ENCODE measurements at places on chromosomes 2 and 18.
A peak's percentile ranks its signal among the peaks of the same experiment; 100 is the strongest.

DNA sequence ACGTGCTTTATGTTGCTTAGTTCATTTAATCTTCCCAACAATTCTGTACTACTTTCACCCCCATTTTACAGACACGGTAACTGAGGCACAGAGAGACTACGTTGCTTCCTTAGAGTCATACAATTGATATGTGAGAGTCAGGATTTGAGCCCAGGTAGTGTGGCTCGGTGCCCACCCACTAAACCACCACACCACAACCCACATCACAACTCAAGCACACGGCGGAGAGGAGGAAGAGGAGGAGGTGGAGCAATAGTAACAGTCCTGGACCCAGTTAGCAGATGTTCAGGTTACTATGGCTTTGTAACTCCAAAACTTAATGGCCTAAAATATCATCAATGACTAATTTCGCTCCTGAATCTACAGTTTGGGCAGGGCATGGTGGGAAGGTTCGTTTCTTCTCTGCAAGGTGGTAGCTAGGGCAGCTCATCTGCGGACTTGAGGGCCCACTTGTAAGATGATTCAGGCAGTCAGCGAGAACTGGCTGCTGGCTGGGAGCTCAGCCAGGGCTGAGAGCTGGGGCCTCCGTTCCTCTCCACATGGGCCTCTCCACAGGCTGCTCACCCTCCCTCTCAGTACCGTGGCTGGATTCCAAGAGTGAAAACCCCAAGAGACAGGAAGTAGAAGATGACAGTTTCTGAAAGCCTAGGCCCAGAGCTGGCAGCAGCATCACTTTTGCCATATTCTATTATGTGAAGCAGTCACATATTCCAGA, 167.1 kb downstream of the ZFP36L2 start:
- DNase-seq: peak; percentile 17

GRCh38 chr2:144607891-144608521, 88.1 kb upstream of the ZEB2 start:
- no peak for DNase-seq

DNA sequence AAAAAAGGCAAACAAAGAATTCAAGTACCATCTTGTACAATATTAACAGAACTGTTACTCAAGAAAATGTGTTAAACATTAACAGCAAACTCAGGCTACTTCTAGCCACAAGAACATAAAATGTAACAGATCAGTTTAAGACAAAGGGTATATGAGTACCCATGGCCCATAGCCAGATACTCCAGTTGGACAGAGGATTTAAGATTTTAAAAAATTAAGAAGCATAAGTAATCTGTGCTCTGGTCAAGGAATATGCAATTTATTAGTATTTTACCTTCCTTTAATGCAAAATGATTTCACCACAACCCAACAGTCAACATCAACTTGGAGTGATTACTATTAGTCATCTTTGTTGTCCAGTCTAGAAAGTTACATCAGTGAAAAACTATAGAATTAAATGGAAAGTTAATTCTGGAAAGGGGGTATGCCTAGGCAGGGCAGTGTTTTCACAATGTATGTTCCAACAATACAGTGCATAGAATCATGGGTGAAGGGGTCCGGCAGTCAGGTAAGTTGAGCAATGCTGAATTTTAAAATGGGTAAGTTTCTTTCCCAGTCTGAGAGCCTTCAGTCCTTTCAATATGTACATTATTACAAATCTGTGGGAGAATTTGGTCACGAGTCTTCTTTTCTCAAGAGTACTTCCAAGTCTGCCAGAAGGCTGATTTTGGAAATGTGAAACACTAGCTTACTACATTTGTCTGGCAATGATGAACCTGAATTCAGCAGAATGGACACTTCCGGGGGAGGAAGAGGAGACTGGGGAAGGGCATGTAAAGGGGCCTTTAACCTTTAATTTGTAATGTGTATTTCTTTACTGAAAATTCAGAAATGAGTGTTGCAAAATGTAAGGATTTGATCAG, 34.5 kb downstream of the SFT2D3 start:
- DNase-seq: no peak

GRCh38 chr2:24164416-24164973, 10.4 kb upstream of the FAM228A start:
- peak; percentile 12 for DNase-seq

DNA sequence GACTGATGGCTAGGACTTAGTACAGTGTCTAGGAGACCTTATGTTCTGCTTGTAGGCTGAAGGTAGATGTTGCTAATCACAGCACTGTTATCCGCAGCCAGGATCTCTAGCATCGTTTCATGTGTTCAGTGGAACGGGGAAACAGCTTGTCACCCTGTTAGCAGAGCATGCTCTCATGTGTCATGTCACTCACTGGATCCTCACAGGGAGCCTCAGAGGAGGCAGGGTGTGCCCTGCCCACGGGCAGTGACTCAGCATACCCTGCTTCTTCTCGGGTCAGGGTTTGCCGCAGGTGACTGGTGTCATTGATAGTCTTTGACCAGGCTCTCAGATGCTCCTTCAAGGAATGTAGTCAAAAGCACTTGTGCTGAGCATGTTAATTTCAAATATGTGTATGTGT, 44.4 kb downstream of the RPIA start:
- DNase-seq: peak; percentile 23

- DNase-seq: no peak
Measured at GRCh38 chr2:33812707-33813106, 213.6 kb upstream of the FAM98A start.

- DNase-seq: no peak
Measured at GRCh38 chr2:3102922-3103569, 274.6 kb downstream of the EIPR1 start.

- no peak for DNase-seq
Measured at GRCh38 chr2:98505971-98506664, 61.5 kb downstream of the INPP4A start.

DNA sequence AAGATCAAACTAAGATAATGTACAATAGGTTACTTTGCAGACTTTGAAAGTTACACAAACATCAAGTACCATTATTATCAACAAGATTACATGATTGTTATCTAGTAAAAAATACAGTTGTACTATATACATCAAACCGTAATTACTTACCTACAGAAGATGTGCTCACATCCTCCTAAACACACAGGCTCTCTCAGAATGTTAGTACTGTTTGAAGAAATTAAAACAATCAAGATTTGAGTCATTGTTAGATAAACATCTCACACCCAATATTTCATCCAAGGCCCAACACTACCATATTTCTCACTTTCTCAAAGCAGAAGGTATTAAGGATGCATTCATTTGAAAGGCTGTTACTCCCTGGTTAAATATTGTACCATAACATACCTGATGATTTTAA, 12.6 kb downstream of the BARD1 start:
- no peak for DNase-seq

DNA sequence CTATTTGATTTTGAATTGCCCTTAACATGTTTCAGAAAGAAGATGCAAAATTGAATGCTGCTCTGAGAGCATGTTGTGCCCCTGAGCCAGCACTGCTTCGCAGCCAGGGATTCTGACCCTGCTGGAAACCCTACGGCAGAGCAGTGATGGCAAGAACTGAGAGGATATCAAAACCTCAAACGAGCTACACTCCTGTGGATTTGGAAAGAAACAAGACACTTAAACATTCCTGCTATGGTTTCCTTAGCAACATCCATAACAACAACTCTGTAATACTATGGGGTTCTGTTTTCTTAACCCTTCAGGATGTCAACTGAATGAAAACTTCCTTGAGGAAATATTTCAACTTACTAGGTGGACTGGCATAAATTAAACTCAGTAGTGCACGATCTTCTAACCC, 649.1 kb downstream of the NYAP2 start:
- DNase-seq: no peak

GRCh38 chr2:145984580-145984979, 1464.7 kb upstream of the ZEB2 start:
- DNase-seq: no peak

DNA sequence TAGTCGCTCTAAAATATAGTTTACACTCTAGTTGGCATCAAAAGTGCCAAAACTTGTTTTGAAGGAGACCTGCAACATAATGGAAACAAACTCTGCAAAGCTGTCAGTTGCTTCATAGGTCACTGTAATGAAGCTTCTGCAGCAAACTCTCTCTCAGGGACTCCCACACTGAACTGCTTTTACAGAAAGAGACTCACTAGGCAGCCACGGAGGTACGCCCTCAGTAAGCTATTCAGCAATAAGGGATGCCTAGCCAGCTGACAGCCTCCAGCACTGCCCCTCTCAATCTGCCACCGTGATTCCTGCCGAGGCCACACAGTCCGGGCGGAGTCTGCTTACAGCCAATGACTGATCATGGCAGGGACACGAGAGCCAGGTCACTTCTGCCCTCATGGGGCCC, 51.1 kb downstream of the COLEC12 start:
- no peak for DNase-seq

DNA sequence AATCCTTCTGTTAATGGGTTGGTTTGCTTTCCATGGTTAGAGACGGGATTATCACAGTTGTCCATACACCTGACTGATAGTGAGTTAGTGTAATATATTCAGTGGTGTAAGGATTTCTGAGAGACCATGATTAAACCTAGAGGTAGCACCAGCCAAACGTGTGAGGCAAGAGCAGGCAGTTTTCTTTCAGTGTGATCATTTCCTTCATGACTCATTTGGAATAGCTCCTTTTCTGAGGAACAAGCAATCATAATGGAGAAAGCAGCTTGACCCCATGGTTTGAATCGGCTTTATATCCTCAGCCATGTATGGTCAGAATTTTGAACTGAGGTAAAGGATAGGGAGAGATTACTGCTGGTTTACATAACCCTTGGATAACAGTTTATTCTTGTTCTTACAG, 2.9 kb downstream of the MXD1 start:
- DNase-seq: no peak

- DNase-seq: no peak
Measured at GRCh38 chr2:168002021-168002553, 245.3 kb downstream of the STK39 start.

DNA sequence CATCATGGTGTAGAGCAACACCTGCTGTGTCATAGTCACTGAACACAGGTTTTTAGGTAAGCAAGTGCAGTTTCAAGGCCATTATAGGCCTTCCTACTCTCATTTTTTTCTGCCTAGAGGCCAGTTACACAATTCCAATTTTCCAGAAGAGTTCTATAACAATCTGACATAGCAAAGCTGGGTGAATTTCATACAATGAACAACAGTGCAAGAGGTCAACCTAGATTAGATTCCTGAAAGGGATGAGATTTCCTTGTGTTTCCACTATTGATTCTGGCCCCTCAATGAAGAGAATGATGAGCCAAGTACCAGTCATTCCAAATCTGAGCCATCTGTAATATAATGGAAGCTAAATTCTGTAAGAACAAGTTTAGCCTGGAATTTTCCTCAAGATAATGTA, 15.3 kb upstream of the CD28 start:
- DNase-seq: no peak

DNA sequence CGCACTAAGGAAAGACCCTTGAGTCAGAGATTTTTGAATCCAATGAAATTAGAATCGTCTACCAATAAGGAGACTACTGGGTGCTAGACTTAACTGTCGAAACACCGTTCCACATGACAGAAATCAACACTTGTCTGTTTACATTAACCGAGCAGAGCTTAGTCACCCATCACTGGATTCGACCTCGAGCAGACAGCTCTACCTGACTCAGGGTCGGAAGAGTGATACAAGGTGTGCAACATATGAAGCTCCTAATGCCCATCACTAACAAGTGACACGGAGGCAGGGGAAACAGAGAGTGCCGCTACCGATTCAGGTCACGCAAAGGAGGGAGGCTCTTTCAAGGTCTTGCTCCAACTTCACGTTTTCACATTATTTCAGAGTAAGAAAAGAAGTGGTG, 54.2 kb upstream of the FZD5 start:
- no peak for DNase-seq

DNA sequence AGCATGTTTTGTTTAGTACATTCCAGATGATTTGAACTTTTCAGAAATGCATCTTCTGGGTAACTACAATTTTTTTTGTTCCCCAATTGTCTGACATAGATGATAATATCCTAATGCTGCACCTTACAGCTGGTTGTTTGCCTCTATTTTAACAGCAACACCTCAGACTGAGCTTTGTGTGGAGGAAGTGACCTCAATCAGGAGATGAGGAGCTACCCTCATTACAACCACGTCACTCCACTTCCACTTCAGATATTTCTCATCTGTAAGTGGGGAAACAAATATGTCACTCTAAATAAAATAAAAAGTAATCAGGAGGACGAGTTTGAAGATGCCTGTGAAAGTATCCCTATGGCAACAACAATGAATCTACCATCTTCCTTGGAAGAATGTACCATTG, 12.1 kb upstream of the SRSF7 start:
- no peak for DNase-seq

DNA sequence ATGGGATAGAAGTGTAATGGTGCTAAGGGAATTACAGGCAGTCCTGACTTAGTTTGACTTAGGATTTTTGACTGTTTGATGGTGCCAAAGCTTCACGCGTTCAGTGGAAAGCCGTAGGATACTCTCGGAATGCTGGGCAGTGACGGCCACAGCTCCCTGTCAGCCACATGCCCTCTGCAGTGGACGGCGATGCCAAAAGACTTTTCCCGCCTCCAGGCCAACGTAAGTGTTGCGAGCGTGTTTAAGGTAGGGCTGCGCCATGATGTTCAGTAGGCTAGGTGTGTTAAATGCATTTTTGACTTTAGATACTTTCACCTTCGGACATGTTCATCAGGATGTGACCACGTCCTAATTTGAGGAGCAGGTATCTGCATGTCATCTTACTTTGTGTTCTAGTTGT, 63.4 kb downstream of the DCDC2C start:
- DNase-seq: no peak

DNA sequence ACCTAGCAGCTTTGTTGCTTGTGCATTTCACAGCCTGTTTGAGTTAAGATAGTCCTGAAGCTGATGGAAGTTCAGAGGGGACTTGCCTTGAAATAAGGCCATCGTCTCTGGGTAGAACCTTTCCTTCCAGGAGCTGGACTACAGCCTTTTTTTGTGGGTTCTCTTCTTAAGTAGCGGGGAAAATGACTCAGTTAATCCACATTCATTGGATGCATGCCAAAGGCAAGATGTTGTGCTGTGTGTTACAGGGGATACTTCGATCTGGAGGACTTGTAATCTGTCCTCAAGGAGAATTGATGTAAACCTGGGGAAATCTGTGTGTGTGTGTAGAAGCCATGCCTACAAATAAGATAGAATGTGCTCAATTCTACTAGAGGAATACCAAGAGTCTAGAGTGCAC, 46.8 kb downstream of the RPIA start:
- no peak for DNase-seq

- DNase-seq: no peak
Measured at GRCh38 chr2:237693291-237693994, 66.1 kb downstream of the LRRFIP1 start.

DNA sequence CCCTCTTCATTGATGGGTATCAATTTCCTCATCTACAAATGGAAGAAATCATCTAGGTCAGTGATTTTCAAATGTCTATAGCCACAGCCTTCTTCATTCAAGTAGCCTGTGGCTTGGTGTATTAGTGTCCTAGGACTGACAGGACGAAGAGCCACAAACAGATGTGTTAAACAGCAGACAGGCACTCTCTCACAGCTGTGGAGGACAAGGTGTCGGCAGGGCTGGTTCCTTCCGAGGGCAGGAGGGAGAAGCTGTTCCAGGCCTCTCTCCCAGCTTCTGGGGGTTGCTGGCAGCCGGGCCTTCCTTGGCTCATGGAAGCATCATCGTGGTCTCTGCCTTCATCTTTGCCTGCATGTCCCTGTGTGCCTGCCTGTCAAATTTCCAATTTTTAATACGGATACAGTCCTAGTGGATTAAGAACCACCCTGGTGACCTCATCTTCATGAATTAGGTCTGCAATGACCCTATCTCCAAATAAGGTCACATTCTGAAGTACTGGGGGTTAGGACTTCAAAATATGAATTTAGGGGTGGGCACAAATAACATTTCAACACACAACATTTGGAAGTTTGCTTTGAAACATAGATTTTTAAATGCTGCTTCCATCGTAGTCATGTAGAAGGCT, 86.5 kb downstream of the PTGR3 start:
- DNase-seq: no peak
